ENCODE measurements at places on chromosomes 2 and 18. TPM values are rescaled to one million over a fixed set of nuclear protein-coding genes. Genes with fewer than 3 reads are reported as not detected.
A peak's percentile ranks its signal among the peaks of the same experiment; 100 is the strongest.

- no peak for DNase-seq
- H3K36me3 ChIP-seq: no peaks in the 10 kb centered on the region
These were observed 580.4 kb upstream of the FAM98A start for GRCh38 chr2:34179511-34179910.

- H3K27ac ChIP-seq: no peak overlapping the region
- no peaks in the 10 kb centered on the region for H3K36me3 ChIP-seq
- H3K4me3 ChIP-seq: no peak overlapping the region
- no peaks in the 10 kb centered on the region for H3K4me1 ChIP-seq
- no peaks in the 10 kb centered on the region for H3K27me3 ChIP-seq
These were observed 122.4 kb downstream of the KCNH7 start for GRCh38 chr2:162716122-162716521.

DNA sequence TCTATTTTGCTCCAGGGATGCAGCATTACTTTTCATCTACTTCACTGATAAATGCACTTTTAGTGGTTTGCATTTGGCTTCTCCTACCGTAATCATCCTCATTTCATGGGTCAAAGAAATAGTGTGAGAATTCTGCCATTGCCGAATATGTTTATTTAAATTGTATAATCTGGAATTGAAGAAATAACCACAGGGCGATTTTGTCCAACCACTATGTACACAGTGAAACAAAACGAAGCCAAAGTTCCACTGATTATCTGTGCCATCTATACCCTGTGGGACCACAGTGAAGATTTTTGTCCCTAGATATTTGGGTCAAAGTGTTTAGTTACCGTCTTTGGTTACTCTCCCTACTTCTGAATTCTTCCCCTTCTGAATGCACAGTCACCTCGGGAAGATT lies 888.6 kb upstream of the NRXN1 start:
- no peak overlapping the region for H3K27ac ChIP-seq
- no peaks in the 10 kb centered on the region for H3K4me1 ChIP-seq
- H3K27me3 ChIP-seq: no peaks in the 10 kb centered on the region

DNA sequence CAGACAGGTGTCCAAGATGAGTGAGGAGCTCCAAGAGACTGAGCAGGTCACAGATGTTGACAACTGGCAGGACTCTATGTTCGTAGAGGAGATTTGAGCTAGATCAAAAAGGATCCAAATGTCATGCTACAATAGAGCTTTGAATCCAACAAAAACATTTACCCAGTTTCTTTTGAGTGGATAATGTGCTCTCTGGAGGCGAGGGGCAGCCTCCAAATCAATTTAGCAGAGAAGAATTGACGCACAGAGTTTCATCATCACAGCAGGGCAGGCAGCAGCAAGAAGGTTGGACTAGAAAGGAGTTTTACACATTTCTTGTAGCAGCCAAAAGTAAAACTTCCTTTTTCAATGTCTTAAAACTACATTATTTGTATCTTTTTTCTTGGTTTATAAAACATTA lies 653.0 kb downstream of the RNF144A start:
- H3K4me3 ChIP-seq: no peak overlapping the region
- H3K27ac ChIP-seq: no peak overlapping the region
- DNase-seq: no peak
- no peaks in the 10 kb centered on the region for H3K27me3 ChIP-seq
- H3K36me3 ChIP-seq: no peaks in the 10 kb centered on the region

The WDFY1 gene
- 52.5 TPM for total RNA-seq

- no peaks in the 10 kb centered on the region for H3K36me3 ChIP-seq
- DNase-seq: peak; percentile 47
- no peaks in the 10 kb centered on the region for H3K27me3 ChIP-seq
- H3K27ac ChIP-seq: no peak overlapping the region
These were observed 993.1 kb downstream of the TSN start for GRCh38 chr2:122748552-122749011.

DNA sequence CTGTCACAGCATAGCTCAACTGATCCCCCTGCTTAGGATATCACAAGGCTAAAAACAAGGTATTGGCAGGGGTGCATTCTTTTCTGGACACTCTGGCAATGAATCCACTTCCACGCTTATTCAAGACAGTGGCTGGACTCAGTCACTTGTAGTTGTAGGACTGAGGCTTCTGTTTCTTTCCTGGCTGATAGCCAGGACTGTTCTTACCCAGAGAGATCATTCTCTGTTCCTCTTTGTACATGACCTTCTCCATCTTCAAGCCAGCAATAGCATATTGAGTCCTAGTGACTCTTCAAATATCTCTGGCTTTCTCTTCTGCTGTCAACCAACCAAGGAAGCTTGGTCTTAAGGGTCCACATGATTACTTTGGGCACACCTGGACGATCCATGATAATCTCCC lies 241.3 kb downstream of the RBM43 start:
- H3K27me3 ChIP-seq: no peaks in the 10 kb centered on the region
- no peak for DNase-seq
- no peak overlapping the region for H3K4me3 ChIP-seq
- no peak overlapping the region for H3K27ac ChIP-seq
- no peaks in the 10 kb centered on the region for H3K4me1 ChIP-seq

Measured in astrocyte (in vitro differentiated cells and primary cell).